ENCODE measurements at places on chromosomes 5 and 9. TPM values are rescaled to one million over a fixed set of nuclear protein-coding genes. Genes with fewer than 3 reads are reported as not detected.

The CSF1R gene
- total RNA-seq = 39.7 TPM

The ITGA1 gene
- total RNA-seq = 8.6 TPM

GRCh38 chr5:165161204-165161603 is 1655.8 kb downstream of the MAT2B start:
- no peak for DNase-seq

DNA sequence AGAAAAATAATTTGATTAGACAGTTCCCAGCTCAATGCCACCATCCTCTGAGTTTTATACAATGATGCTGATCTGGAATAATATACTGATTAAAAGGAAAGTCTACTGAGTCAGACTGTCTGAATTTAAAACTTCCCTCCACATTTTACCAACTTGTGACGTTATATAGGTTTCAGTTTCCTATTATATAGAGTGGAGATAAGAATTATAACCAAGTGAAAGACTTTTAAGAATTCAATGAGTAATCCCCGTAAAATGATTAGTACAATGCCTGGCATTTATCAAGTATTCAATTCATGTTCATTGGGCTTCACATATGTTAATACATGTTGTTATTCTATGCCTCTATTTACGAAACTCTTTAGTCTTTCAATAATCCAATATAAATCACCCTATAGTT is 166.0 kb downstream of the CDH9 start:
- DNase-seq = no peak

DNA sequence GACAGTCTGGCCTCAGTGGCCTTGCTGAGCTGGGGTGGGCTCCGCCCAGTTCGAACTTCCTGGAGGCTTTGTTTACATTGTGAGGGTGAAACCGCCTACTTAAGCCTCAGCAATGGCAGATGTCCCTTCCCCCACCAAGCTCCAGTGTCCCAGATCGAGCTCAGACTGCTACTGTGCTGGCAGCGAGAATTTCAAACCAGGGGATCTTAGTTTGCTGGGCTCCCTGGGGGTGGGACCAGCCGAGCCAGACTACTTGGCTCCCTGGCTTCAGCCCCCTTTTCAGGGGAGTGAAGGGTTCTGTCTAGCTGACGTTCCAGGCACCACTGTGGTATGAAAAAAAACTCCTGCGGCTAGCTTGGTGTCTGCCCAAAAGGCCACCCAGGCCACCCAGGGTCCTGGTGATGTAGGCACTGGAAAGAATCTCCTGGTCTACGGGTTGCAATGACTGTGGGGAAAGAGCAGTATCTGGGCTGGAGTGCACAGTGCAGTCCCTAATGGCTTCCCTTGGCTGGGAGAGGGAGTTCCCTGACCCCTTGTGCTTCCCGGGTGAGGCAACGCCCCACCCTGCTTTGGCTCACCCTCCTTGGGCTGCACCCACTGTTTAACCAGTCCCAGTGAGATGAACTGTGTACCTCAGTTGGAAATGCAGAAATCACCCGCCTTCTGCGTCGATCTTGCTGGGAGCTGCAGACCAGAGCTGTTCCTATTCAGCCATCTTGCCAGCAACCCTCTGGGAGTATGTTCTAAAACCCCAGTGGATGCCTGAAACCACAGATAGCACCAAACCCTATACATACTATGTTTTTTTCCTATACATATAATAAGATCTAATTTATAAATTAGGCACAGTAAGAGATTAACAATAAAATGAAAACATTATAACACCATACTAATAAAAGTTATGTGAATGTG is 95.5 kb downstream of the TMEM161B start:
- DNase-seq = no peak

GRCh38 chr9:130298662-130299279 is 33.2 kb downstream of the HMCN2 start:
- no peak for DNase-seq

DNA sequence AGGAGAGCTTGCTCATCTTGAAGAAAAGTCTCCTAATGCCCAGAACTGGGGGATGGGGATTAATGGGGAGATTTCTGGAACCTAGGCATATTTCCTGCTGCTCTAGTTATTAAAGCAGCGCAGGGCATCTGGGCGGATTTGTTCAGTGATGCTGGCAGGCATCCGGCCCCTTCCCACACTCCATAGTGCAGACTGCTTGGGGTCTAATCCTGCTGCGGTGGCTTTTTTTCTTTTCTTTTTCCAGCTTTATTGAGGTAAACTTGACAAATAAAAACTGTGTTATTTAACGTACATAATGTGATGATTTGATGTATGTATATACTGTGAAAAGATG is 30.7 kb downstream of the PPARGC1B start:
- no peak for DNase-seq

DNA sequence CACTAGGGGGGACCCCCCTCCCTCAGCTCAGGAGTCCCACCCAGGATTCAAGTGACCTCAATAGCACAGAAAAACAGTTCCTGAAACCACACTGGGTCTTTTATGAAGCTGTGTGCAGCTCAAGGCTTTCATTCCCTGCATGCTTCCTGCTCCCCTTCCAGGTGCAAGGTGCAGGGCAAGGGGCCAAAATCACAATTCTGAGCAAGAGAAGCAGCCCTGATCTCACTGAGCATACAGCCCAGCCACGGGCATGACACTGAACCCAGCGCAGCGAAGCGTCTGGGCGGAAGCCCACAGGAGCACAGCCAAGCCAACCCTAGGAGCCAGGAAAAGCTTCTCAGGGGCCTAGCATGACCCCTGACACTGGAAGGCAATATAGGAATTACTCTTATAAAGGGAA is 62.9 kb downstream of the IRX2 start:
- DNase-seq = no peak

GRCh38 chr5:131991593-131992324 is 19.7 kb downstream of the ACSL6 start:
- DNase-seq = no peak

GRCh38 chr9:3541206-3541605 is 15.4 kb upstream of the RFX3 start:
- DNase-seq = no peak

- no peak for DNase-seq
Observed at GRCh38 chr5:102483736-102484135, 15.1 kb downstream of the SLCO6A1 start.

DNA sequence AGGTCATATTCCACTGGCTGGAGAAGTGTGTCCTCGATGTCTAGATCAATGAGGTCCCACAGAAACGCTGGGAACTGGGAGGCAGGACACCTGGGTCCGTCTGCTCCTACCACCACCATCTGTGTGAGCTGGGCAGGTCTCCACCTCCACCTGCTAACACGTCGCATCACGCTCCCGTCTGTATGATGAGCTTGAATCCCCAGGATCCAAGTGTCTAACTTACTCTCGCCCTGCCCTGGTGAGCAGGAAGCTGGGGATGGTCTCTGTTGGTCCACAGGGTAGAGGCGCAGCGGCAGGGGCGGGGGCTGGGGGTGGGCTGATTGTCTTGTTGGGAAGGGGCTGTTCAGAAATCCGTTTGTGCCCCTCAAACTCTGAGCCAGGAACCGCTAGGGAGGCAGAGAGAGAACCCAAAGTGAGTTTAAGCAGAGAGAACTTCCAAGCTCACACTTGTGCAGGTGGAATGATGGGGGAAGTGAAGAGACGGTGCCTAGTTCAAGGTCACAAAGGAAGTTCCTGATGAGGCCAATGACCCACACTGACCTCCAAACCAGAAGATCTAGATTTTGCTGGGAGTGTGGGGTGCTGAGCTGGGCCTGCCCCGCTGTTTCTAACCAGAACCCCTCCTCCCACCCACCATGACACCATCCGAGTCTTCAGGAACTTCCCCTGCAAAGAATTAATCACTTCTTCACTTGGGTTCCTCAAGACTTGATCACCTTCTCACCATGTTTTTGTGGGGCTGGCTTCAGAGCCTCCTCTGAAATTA is 21.1 kb downstream of the ORM2 start:
- DNase-seq = no peak

DNA sequence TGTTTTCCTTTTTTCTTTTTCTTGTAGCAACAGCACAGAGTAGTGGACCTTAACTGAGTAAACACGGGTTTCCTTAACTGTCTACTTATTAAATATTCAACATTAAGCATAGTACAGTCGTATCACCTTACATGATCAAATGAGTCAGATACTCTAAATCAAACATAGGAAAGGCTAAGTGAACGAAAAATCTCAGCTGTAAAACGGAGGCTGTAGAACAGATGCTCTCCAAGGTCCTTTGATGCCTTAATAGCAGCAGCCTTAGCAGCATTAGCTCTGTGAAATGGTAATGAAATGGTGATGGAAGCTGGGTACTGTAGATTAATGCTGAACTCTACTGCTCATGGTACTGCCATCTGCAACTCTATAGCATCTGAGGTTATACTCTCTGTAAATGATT is 1433.3 kb upstream of the C9orf72 start:
- no peak for DNase-seq

Data from suprapubic skin (tissue), 4 donors.